ENCODE measurements at places on chromosomes 13 and 19.

- DNase-seq = no peak
Observed at GRCh38 chr13:113862191-113862930, 1.5 kb downstream of the GAS6 start.

GRCh38 chr13:40576369-40576768 is 90.1 kb downstream of the FOXO1 start:
- DNase-seq = no peak

DNA sequence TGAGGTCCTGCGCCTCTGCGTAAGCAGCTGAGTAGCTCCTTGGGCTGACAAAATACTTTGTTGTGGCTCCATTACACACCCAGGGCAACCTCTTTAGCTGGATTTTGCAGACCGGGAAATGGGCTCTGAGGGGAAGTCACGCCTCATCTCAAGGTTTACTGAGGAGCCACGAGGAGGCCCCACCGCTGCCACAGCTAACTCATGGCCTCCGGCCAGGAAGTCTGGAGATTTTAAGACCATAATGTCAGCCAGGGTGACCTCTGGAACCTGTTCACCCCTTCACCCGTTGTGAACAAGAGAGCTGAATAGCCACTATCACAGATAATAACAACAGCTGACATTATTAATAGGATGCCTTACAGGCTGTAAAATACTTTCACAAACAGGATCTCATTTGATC is 351.3 kb upstream of the TMTC4 start:
- no peak for DNase-seq

DNA sequence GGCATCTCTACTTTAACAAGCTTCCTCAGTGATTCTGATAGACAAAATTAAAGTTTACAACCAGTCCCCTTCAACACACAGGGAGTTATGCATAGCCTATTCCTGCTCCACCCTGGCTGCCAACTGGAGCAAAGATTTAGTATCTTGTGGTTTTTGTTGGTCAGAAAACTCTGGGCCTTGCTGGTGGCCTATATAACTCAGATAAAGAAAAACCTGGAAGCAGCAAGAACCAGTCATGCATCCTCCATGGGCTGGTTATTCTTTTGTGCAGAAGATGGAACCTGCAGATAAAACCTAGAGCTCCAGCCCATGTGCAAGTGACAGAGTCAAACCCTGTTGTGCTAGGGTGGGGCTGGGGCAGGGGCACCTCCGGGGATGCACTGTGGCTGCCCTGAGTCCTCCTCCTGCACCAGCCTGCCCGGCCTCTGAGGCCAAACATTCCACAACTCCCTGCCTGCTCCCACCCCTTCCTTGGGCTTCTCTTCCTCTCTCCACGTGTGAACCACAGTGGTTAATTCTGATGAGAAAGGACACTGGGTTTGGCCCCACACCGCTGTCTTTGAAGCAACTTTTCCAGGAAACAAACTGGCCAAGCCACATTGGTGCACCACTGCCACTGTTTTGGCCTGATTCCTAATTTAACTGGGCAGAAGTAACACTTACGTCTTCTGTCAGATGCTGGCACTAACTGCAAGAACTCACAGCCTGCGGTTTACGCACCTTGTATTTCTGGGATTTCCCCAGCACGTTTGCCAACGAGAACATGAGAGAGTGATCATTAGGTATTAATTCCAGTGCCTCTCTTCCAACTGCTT is 23.3 kb upstream of the GGACT start:
- no peak for DNase-seq

DNA sequence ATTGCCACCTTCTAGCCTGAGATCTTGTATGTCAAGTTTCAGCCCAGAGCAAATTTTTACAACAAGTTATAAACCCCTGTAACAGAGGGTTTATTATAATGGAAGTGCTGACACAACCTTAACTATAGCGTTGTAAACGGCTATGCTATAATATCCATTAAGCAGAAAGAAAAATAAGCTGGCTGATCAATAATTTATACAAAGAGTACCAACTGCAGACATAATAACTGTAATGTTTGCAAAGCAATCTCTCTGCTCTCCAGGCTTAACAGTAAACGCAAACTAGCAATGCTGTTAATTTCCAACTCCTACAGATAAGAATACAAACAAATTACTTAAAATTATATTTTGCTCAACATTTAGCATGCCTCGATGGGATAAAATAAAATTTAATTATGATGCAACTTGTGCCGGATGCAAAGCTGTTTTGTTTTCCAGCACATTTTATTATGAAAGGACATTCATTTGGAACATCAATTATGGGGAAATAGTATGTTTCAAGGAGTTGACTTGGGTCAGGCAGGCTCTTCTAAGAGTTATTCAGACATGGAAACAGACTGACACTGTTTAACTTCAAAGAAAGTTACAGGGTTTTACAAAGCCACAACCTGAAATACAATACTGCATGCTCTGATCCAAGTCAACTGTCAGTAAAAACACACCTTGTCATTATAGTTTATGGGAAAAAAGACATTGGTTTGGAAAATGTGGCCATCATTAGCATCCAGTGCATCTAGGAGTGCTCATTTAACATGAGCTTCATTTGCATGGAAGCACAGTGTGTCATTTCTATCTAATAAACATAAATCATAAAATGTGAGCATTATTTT is 6.6 kb upstream of the DACH1 start:
- no peak for DNase-seq

- DNase-seq = no peak
Observed at GRCh38 chr13:80037505-80037888, 303.4 kb downstream of the SPRY2 start.

- DNase-seq = no peak
Observed at GRCh38 chr13:100650326-100650725, 24.3 kb downstream of the TMTC4 start.

Data from NCI-H510A treated with DMSO at 0.1 percent for 48 hours (cell line).